ENCODE measurements at places on chromosomes 2 and 18.

GRCh38 chr2:8380566-8380965, 301.3 kb upstream of the ID2 start:
- no peak for DNase-seq

DNA sequence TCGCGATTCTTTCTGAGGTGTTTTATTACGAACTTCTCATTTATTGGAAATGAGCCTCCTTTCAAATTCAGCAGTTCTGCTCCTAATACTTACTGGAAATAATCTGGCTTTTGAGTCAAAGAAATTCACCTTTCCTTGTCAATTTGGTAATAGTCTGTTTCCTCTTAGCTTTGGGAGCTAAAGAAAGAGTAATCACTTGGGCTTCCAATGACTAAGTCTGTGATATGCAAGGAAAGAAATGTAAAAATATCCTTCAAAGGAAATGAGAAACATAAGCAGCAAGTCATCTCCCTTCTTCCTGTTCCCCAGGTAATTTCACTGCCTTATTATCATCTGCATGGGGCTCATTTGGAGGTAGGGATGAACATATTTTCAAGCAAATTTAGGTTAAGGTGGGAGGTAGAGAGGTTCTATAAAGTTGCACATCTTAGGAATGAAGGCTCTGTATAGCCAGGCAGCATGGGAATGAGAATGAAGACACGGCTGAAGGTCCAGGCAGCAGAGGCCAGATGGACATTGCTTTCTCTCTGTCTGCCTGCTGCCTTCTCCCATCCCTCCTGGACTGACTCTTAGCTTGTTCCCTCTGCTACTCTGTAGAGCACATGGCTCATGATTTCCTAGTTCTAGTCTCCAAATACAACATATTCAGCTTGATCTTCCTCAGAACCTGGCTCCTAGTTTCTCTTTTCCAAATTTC, 1.0 kb downstream of the SPP2 start:
- DNase-seq: no peak

- DNase-seq: no peak
Measured at GRCh38 chr18:63648241-63648640, 4.2 kb upstream of the SERPINB4 start.

- no peak for DNase-seq
Measured at GRCh38 chr2:30686000-30686399, 121.2 kb downstream of the CAPN13 start.

GRCh38 chr18:77650799-77651385, 401.2 kb downstream of the GALR1 start:
- DNase-seq: peak; percentile 60

- DNase-seq: no peak
Measured at GRCh38 chr2:222943820-222944219, 83.0 kb downstream of the ACSL3 start.

Measured in stimulated activated CD4-positive, alpha-beta T cell treated with anti-CD3 and anti-CD28 coated beads, Interleukin-12 subunit alpha, Interleukin-12 subunit beta, amount 100 ng/mL, for 48 hours (primary cell).